ENCODE measurements at places on chromosomes 1 and 21.

- DNase-seq, result peak; percentile 75
These were observed 15.8 kb upstream of the S100A11 start for GRCh38 chr1:152052606-152053005.

GRCh38 chr1:3563610-3564009 is 47.7 kb downstream of the MEGF6 start:
- DNase-seq, result no peak

DNA sequence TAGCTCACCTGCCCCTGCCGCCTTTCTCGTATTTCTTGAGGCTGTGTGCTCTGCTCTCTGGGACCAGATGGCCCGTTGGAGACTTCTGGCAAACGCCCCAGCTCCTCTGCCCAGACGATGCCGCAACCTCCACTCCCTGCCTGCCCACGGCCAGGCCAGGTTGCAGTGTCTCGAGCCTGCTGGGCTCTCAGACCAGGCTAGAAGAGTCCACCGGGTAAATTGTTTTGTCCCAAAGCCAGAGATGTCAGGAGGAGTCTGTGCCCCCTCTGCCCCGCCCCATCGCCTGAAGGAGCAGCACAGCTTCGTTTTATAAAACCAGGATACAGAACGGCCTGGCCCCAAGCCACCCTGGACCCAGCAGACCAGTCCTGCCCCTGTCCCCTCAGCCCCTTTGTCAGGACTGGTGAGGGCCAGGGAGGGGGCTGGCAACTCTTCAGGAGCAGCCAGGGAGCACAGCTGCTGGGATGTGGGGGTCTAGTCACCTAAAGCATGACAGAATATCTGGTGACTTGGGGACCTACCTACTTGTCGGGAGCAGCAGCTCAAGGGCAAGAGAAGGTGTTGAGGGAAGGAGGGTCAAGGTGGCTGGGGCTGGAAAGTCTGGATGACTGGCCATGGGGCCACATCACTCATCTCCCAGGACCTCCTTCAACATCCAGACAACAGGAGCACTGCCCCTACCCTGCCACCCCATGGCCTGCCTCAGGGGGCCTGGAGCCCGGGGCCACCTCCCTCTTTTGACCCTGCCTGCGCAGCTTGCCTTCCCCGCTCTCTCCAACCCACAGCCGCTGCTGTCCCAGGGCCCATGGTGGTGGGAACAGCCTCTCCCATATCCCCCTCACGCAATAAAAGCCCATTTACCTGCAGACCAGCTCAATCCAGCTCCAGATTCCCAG is 33.9 kb upstream of the LBR start:
- DNase-seq, result no peak

GRCh38 chr1:16249596-16250241 is 12.7 kb upstream of the CPLANE2 start:
- peak; percentile 29 for DNase-seq

Data from EL (cell line).